Stimulated activated CD8-positive, alpha-beta memory T cell treated with anti-CD3 and anti-CD28 coated beads, Interleukin-4, amount 100 ng/mL, for 4 hours (primary cell): ENCODE measurements at places on chromosomes 12 and 14.

- DNase-seq, result no peak
These were observed 26.8 kb downstream of the CKB start for GRCh38 chr14:103495854-103496253.

DNA sequence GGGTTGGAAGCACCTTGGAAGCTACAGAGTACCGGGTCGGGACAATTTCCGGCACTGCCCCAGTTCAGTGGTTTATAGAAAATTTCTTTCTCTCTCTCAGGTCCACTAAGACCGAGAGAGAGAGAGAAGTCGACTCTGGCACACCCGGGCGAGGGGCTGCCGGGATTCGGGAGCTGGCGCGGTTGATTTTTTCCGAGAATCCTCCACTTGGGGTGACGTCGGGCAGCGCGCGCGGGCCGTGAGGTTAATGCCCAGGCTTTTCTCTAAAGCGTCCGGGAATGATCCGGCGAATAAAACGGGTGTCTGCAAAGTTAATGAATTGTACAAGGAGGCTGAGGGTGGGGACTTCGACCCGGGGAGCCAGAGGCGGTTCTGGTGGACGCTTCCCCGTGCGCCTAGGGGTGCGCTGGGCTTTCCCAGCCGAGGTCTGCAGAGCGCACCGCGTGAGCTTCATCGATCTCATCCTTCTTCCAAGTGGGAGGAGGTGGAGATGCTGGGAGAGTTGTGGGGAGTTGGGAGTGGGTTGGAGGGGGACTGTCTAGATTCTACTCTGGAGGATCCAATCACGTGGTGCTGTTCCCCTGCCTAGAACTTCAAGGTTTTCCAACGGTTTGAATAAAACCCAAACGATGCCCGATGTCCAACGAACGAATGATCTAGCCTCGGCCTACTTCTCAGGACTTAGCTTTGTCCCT lies 51.9 kb upstream of the TBX3 start:
- no peak for DNase-seq

GRCh38 chr12:88844426-88844825 lies 264.2 kb upstream of the KITLG start:
- DNase-seq, result no peak

GRCh38 chr14:100107236-100107635 lies 42.0 kb downstream of the EVL start:
- DNase-seq, result no peak

DNA sequence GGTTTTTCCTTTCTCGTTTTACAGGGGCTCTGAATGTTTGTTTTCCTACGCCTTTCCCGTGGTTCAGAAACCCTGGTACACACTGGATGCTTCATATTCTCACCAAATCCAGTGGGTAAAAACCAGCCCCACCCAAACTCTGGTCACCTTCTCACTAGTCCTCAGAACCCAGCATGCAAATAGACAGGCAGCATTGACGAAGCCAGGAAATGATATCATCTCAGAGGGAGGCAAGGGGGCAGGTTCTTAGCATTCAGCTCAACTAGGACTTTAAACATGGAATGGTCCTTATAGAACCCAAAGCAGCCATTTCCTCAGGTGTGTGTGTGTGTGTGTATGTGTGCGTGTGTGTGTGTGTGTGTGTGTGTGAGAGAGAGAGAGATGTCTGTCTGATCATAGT lies 142.0 kb downstream of the KCNK10 start:
- no peak for DNase-seq

DNA sequence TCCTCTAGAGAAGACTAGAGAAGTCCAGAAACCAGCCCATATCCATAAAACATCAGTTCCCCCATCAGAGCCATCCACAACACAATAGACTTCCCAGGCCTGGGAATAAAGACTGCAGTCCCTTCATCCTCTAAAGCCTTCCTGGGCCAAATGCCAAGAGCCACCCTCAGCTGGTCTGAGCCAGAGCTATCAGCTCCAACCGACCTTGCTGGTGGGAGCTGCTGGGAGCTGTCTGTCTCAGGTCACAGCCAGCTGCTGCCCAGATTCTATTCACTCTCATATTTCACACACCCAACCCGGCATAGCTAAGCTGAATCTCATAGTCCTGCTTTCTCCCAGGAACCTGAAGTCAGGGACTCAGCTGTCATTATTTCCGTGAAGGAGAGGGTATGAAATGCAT lies 10.9 kb upstream of the TFCP2 start:
- no peak for DNase-seq

DNA sequence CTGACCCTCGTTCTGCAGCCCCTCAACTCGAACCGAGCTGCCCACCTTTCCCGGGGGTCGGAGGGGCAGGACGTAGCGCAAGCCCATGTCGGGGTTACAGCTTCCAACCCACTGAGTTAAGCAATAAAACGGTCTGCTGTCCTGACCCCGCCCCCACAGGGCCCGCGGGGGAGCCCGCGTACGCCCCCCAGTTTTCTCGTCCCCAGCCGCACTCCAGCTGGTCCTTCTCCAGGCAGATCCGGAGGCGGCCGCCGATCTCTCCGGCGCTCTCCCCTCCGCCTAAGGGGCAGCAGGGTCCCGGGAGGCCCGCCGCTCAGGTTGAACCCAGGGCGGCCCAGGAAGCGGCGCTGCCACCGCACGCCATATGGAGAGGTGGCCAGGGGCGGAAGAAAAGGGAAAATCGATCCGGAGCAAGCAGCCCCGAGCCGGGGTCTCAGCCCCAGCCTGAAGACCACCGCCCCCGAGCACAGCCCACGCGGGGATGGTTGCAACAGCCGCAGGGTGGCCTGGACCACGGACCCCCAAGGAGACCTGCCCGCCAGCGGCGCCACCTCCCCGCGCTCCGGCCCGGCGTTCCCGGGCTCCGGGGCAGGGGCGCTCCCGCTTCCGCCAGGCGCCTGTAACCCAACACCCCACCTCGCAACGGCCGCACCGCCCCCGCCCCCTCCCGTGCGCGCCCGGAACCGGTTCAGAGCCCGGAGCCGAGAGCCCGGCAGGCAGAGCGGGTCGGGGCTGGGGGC lies 760 bp downstream of the ACTN1 start:
- no peak for DNase-seq

- DNase-seq, result no peak
These were observed 100.5 kb downstream of the LRRC74A start for GRCh38 chr14:76926521-76927251.
